ENCODE measurements at places on chromosomes 7 and 10.
A peak's percentile ranks its signal among the peaks of the same experiment; 100 is the strongest.

DNA sequence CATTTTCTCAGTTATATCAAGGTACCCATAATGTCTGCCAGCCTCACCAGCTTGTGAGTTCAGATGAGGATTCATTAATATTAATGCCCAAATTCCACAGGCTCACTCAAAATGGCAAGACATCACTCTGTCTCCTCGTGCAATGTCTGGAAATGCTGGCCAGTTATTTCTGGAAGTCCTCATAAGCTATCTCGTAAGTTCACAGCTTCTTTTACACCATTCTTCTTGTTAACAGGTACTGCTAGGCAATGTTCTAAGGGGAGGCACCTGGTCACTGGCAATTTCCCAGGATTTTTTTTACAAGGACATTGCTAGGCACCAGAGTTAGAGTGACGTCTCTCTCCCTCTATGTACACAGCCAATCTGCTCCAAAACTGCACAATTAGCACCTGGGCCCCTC lies 80.2 kb upstream of the SEMA3C start:
- no peak for DNase-seq

- DNase-seq = no peak
These were observed 1184.8 kb downstream of the GATA3 start for GRCh38 chr10:9239298-9239697.

GRCh38 chr10:49139028-49139845 lies 5.4 kb upstream of the FAM170B start:
- peak; percentile 43 for DNase-seq

DNA sequence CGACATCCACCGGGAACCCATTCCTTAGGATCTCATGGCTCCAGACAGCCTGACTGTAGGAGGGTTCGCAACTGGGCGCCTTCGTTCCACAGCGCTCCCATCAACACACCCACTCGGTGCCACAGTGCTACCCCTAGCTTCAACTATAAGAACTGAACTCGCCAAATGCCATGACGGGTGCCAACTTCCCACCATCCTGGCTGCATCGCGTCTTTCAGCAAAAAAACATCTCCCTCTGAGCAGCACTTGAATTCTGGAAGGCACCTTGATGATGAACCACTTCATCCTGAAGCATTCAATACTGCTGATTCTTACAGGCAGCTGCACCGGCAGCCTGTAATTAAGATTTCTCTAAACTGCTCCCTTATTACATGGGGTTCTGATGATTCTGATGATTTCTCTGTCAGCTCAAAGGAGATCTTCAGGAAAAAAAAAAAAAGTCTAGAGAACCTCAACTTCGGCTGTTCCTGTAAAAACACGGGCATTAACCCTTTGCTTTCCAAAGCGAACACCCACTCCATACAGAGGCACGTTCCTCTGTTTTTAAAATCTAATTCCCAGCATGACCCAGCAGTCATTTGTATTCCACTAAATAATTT lies 1.3 kb downstream of the CYTH3 start:
- no peak for DNase-seq
